ENCODE measurements at places on chromosomes 12 and 14.

DNA sequence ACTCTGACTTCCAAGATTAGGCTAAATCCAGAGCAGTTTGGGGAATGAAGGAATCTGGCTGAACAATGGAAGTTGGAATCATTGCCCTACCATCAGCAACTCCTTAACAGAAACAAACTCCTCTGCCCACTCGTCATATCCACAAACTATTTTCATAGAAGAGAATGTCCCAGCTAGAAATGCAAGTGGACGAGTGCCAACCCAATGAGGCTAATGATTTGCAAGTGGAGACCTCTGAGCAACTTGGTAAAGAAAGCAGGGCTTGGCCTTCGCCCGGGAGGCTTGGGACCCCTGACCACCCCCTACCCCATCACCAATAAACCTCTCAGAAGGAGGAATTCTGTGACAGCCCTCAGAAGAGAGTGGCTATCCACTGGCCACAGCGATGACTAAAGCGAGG lies 40.0 kb upstream of the DDX11 start:
- DNase-seq: no peak

DNA sequence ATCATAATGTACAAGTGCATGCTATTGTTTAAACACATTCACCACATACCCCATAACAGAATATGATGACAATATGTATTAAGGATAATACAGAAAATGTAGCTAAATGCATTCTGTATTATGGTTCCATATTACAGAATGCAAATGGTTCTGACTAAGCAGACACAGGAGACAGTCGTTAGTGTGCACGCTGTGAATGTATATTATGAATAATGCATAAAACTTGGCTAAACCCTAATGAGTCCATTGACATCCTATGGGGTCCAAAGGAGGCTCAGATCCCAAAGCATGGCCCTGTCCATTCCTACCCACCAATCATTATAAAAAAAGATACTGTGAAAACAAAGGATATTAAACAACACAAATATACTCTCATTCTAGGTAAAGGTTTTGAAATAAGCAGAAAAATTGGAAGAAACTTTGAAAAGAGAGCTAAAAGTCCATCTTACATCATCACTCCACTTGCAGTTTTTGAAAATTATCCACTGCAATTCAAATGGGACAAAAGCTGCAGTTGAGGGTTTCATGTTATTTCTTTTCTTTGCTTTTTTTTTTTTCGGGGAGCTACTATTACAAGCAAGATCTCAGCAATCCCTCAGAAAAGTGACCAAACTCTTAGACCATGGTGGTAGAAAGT lies 415.1 kb downstream of the BCAT1 start:
- no peak for DNase-seq

- no peak for DNase-seq
Observed at GRCh38 chr14:59699442-59699841, 122.8 kb upstream of the CCDC175 start.

DNA sequence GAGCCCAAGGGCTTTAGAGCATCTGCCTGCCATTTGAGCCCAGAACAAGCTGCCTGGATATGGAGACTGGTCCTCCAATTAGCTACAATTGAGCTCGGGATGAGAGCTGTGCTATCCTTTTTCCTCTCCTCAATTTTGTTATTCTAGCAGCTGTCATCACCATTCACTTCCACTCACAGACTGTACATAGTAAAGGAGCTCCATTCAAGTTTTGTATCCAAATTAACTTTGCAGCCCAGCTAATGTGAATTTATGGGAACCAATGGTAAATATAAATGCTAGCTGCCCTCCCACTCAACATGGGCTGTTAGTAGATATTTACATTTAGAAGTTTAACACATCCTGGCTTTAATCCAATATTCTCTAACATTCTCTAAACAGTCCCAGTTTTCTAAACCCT lies 44.6 kb downstream of the BMP4 start:
- DNase-seq: no peak

GRCh38 chr12:127431594-127431993 lies 835.4 kb upstream of the TMEM132C start:
- DNase-seq: no peak

DNA sequence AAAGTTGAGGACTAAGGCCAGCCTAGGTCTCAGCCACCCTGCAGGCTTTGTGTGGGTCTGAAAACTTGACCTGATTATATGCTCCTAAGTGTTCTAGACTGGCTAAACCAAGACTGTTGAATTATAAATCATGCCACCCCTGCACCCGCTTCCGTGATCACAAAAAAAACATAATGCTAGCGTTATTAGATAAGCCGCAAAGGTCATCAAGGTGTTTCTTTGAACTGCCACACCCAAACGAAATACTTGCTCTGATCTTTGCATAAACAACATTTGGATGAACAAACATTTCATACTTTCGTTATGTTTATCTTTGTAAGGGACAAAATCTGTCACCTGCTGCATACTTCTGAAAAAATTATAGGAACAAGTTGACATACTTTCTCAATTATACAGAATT lies 2.5 kb downstream of the SMCO2 start:
- DNase-seq: no peak

DNA sequence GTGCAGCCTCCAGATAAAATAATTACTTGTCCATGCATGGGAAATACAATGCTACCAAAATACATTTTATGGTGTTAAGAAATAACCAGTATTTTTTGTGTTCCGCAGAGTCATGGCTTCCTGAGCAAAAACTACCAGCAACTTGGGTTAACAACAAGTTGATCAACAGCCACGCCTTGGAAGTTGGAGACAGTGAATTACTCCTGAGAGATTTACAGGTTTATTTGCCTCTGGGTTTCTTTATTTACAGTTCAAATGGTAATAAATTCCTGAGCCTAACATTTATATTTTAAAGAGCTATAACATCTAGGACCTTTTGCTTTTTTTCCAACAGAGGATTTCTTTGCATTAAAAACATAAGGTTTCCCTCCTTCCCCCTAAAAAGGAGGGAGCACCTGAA lies 194.0 kb downstream of the IPO8 start:
- no peak for DNase-seq

- no peak for DNase-seq
Observed at GRCh38 chr12:90833228-90833627, 121.7 kb downstream of the CCER1 start.

- DNase-seq: no peak
Observed at GRCh38 chr12:115758877-115759620, 518.4 kb downstream of the MED13L start.

GRCh38 chr12:16076970-16077522 lies 165.9 kb downstream of the DERA start:
- DNase-seq: no peak

DNA sequence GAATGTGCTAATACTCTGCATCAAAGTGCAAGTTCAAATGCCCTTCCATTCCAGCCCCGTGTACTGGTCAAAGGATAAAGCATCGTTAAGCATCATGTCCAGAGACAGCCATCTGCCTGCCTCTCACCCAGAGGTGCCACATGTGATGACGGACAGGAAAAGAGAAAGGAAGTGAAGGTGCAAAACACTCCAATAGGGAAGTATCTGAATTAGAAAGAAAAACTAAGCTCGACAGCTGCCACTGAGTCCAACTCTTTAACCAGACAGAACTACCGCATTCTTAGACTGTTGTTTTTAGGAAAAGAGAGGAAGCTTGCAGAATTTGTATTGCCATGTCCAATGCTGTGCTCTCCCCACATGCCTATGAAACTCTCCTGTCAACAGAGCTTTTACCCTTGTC lies 465.0 kb upstream of the SOX5 start:
- DNase-seq: no peak

DNA sequence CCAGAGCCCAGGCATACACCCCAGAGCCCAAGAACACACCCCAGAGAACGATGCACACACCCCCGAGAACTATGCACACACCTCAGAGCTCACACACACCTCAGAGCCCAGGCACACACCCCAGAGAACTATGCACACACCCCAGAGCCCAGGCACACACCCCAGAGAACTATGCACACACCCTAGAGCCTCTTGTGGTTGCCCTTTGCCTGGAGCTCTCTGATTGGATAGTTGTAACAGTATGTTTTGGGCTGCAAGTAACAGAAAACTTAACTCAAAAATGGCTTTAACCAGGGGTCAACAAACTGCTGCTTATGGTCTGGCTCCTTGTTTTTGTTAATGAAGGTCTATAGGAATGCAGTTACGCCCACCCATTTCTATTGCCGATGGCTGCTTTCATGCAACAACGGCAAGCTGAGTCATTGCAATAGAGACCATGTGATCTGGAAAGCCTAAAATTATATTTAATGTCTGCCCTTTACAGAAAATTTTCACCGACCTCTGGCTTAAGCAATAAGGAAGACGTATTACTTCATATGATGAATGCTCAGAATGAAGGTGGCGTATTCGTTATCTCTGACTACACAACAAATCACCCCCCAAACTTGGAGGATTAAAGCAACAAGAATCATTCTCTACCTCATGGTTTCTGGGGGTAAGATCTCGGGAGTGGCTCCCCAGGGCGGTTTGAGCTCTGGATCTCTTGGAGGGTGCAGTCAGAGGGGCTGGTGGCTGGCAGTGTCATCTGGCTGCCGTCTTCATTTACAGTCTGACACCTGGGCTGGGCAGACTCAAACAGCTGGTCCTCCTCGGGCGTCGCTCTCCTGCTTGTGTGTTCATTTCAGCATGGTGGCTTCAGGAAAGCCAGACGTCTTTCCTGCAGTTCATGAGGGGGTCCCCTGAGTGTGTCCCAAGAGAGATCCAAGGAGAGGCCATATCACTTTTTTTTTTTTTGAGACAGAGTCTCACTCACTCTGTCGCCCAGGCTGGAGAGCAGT lies 66.3 kb upstream of the NCOR2 start:
- no peak for DNase-seq

GRCh38 chr14:99928963-99929362 lies 135.8 kb downstream of the EML1 start:
- DNase-seq: no peak

GRCh38 chr12:2486796-2487195 lies 308.0 kb upstream of the FKBP4 start:
- DNase-seq: no peak

GRCh38 chr14:55665067-55665675 lies 85.2 kb downstream of the KTN1 start:
- no peak for DNase-seq

DNA sequence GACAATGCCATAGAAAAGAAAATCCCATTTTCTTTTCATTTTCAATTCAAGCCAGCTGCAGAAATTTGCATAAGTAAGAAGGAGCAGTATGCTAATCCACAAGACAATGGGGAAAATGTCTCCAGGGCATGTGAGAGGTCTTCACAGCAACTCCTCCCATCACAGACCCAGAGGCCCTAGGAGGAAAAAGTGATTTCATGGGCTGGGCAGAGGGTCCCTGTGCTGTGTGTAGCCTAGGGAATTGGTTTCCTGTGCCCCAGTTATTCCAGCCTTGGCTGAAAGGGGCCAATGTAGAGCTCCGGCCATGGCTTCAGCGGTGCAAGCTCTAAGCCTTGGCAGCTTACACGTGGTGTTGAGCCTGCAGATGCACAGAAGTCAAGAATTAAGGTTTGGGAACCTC lies 211.4 kb downstream of the CCDC59 start:
- no peak for DNase-seq

DNA sequence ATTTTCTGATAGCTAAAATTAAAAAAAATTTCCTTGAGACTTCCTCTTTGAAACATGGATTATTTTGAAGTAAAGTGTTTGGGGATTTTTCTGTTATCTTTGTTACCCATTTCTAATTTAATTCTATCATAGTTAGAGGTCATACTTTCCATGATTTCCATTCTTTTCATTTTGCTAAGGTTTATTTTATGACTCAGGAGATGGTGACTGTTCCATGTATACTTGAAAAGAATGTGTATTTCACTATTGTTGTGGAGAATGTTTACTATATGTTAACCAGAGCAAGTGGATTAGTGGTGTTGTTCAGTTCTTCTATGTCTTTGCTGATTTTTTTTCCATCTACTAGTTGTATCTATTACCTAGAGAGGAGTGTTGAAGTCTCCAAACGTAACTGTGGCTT lies 250.5 kb upstream of the PELI2 start:
- DNase-seq: no peak

DNA sequence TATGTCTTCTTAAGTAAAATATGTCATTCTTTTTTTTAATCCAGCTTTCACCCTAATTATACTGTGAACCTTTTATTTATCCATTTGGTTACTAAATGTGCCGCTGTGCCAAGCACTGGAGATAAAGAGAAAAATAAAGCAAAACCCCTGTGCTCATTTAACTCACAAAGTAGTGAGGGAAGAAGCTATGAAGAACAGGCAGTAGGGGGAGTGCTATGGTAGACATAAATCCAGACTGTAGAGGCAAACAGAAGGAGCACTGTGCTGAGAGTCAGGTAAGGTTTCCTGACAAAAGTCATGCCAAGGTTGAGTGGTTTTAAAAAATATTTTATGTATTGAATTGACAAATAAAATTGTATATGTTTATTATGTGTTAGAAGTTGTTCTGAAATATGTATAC lies 188.5 kb upstream of the SYT10 start:
- no peak for DNase-seq

- DNase-seq: peak; percentile 39
Observed at GRCh38 chr14:89283327-89284060, 133.5 kb downstream of the FOXN3 start.

DNA sequence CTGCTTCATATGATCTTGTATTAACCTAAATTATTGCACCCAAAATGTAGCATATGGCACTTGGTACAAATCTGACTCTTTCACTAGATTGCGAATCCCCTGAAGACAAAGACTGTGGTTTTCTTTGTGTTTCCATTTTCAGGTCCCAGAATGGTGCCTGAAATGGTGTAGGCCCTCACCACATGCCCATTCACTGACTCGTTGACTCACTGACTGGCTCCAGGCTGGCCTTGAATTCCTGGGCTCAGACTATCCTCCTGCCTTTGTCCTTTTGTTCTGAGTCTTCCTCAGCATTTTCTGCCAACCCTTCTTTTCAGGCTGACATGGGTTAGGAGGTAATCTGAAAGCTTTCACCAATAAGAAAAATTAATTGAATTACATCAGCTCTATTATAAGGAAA lies 368.7 kb upstream of the GARIN6 start:
- no peak for DNase-seq

- no peak for DNase-seq
Observed at GRCh38 chr12:122793685-122794106, 19.3 kb downstream of the CCDC62 start.

GRCh38 chr14:102164241-102164641 lies 24.5 kb downstream of the WDR20 start:
- no peak for DNase-seq

DNA sequence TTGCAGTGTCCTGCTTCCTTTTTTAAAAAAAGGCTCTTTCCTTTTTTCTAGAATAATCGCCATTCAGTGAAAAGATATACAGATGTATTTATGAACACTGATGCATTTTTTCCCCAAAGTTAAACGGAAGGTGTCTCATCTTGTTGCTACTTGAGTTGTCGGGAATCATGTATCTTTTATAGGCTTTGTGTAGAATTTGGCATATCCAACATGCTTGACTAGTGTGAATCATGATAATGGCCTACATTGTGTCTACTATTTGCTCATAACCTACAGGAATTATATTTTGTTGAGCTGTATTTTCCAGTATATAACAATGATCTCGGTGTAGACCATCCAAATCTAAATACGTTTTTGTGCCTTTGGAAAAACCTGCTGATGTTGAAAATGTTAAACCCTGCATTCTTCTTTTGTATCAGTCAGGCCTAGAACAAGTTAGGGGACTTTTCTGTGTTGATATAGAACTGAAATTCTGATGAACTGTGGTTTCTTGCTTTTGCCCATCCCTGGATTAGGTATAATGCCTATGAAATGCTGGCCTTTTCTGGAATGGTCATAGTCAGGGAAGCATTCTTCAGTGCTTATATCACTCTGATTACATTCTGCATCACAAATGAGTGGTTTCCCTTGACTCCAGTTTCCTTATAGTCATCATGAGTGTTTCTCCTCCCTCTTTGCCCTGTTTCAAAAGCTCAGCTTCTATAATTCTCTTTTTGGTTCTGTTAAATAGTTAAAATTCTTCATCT lies 10.8 kb downstream of the BMAL2 start:
- DNase-seq: no peak

GRCh38 chr14:65412856-65413738 lies 567 bp downstream of the FUT8 start:
- DNase-seq: peak; percentile 74
